ENCODE measurements at places on chromosomes 7 and 10.

- no peak for DNase-seq
Observed at GRCh38 chr7:55794527-55794926, 68.0 kb downstream of the SEPTIN14 start.

- DNase-seq = no peak
Observed at GRCh38 chr10:10259013-10259412, 758.7 kb upstream of the CELF2 start.

DNA sequence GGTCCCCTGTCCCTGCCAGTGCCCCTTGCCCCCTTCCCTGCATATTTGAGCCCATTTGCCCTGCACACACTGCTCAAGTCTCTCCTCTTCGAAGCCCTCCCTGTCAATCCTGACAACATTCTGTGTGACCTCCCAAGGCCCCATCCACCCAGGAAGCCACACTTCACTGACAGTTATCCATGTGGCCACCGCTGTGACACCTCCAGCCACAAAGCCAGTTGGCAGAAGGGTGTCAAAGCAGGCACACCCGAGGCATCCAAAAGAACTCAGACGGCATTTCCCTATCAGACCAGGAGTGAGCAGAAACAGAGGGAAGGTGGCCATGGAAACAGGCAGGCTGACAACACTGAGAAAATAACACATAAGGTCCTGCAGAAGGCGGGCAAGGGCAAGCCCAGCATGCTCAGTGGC, 4.6 kb downstream of the POLM start:
- no peak for DNase-seq

DNA sequence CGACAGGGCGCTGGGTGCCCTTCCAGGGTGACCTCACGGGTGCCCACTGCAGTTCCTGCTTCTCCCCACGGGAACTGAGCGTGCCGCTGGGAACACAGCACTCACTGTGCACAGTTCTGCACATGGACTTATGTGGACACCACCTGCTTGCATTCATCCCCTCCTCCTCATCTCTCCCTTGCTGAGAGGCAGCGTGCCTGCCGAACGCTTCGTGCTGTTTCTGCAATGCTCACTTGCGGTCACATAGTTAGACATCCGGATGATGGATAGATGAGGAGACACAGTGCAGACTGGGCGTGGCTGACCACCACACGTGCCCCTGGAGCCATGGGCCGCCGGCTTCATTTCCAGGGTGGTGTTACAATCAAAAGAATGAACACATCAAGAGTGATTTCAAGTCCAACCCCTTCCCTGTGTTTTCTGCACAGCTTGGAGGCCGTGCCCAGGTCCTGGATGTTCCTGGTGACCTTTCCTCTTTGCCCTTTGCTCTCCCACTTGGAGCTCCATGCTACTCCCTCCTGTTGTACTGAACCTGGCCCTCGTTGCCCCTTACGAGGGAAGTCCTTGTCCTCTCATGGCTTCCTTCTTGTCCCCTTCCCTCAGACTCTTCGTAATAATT, 119.4 kb downstream of the VIPR2 start:
- DNase-seq = no peak

DNA sequence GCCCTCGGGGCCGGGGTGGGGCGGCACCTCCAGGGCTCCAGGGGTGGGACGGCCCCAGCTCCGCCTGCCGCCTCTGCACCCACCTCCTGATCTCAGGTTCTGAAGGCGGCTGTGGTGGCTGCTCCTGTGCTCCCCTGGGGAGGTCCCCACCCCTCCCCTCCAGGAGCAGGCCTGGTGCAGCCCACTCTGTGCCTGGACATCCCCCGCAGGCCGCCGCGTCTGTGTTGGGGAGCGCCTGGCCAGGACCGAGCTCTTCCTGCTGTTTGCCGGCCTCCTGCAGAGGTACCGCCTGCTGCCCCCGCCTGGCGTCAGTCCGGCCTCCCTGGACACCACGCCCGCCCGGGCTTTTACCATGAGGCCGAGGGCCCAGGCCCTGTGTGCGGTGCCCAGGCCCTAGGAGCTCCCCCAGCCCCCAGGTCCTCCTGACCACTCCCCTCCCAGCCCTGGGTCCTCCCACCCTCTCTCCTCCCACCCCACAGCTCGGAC, 5.5 kb downstream of the CYP2W1 start:
- DNase-seq = no peak

GRCh38 chr7:146090023-146090645, 26.5 kb upstream of the CNTNAP2 start:
- DNase-seq = no peak

- DNase-seq = no peak
Observed at GRCh38 chr10:78749898-78750297, 318.9 kb upstream of the ZMIZ1 start.

- no peak for DNase-seq
Observed at GRCh38 chr10:28091913-28092312, 93.0 kb upstream of the ODAD2 start.

DNA sequence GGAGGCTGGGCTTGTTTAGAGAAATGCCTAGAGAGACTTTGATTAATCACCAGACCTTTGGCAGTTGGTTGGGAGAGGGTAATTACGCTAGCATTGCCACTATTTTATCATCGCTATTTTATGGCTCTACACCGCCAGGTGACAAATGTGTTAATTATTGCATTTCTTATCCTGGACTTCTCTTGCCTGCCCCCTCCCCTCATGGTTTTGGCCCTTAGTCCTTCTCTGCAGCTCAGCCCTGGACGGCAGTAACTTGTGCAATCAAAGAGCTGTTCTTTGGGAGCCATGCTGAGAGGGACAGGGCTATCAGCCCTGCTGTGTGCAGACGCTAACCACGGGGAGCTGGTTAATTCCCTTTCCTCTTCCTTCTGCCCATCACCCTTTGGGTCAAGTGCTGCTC, 585.0 kb downstream of the AUTS2 start:
- DNase-seq = no peak

DNA sequence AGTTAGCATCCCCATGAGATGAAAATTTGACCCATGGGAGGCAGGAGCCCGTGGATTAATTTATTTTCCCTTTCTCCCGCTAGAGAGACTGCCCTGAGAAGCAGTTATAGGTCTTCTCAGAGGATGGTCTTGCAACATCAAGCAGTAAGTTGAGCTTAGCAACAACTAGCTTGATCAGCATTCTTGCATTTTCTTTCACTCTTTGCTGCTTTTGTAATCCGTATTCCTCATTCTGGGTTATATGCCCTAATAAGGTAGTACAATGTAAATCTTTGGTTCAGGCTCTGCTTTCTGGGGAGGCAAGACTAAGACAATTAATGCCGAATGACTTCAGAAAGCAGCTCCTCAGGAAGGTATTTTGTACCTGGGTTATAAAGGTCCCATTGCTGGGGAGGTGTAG, 146.8 kb downstream of the FZD1 start:
- DNase-seq = no peak

DNA sequence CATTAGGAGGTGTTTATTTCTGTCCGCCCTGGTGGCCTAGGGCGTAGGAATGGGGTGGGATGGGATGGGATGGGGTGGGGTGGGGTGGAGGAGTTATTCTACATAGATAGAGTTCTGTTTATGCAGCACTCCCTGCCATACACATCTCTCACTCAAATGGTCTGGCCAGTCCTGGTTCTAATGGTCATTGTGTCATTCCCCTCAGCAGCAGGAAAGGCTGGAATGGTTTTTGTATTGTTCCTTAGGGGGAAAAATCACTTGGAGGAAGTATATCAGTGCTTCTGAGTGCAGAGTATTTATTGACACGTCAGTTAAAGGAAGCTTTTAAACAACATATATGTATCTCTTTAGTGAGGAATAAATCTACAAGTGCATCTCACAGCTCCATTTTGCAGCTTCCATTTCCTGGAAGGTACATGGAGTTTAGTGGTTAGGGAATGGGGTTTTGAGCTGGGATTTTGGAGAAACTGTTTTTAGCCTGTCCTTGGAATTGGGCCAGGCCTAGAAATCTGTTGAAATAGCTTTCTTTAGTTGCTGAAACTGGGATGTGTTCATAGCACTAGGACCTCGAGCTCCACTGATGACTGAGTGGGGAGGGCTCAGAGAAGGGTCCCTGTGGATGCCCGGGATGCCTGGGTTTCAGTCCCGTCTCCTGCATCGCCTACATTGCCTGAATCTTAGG, 8.3 kb downstream of the TSPAN14 start:
- no peak for DNase-seq

- no peak for DNase-seq
Observed at GRCh38 chr7:21318916-21319270, 109.0 kb upstream of the SP4 start.

DNA sequence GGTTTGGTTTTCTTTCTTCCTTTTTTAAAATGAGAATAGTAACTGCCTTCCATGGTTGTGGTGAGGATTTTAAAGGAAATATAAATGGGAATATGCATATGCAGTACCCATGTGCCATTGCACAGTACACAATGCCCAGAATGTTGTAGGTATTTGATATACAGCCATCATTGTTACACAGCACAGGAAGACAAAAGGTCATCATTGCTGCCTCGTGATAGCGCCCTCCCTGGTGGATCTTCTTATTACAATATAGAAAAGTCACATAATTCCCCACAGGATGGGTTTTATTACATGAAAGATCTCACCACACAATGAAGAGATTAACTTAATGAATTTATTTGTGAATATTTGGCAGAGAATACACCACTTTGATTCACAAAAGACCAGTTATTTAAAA, 76.5 kb downstream of the PPP1R17 start:
- DNase-seq = no peak

- no peak for DNase-seq
Observed at GRCh38 chr7:98133181-98133580, 26.5 kb downstream of the LMTK2 start.

DNA sequence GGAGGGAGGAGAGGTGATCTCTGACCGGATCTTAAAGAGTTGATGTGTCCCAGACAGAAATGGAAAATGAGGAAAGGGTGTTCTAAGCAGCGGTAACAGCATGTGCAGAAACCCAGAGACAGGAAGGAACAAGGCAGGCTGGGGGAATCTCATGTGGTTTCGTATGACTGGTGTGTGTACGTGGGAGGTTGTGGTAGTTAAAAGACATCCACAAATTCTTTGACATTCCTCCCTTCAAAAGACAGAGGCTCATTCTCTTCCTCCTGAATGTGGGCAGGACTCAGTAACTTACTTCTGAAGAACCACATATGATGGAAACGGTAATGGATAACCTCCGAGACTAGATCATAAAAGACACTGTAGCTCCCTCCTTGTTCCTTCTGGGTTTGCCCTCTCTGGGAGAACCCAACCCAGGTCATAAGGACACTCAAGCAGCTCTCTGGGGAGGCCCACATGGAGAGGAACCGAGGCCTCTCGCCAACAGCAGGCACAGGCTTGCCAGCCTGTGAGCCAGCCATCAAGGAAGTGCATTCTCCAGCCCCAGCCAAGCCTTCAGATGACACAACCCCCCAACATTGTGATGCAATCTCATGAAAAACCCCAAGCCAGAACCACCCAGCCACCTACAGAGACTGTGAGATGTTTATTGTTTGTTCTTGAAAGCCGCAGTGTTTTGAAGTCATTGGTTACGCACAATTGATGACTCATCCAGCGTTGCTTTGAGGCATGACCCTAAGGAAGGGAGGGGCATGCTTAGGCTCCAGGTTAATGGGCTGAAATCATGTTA, 116.0 kb downstream of the SLIT1 start:
- DNase-seq = no peak
